ENCODE measurements at places on chromosomes 12 and 14. TPM values are rescaled to one million over a fixed set of nuclear protein-coding genes. Genes with fewer than 3 reads are reported as not detected.

RASSF3 gene
- 4.8 TPM for polyA plus RNA-seq

MAX gene
- polyA plus RNA-seq = 43.0 TPM

TAS2R19 gene
- not detected for polyA plus RNA-seq

NELL2 gene
- polyA plus RNA-seq = 3.3 TPM

RPGRIP1 gene
- polyA plus RNA-seq = 0.31 TPM

ANO4 gene
- polyA plus RNA-seq = 1.00 TPM

ZDHHC22 gene
- polyA plus RNA-seq = 0.10 TPM

REM2 gene
- 2.7 TPM for polyA plus RNA-seq

CLEC4A gene
- polyA plus RNA-seq = 0.65 TPM

KRR1 gene
- 36.8 TPM for polyA plus RNA-seq

KRT1 gene
- not detected for polyA plus RNA-seq

B3GNT4 gene
- 2.2 TPM for polyA plus RNA-seq

HVCN1 gene
- polyA plus RNA-seq = 3.8 TPM

C14orf39 gene
- 4.2 TPM for polyA plus RNA-seq

ESRRB gene
- 6.6 TPM for polyA plus RNA-seq

PLEKHG7 gene
- not detected for polyA plus RNA-seq

CIROP gene
- not detected for polyA plus RNA-seq

HOTAIR gene
- polyA plus RNA-seq = not detected

CCDC184 gene
- polyA plus RNA-seq = not detected

LRRK2 gene
- polyA plus RNA-seq = 6.4 TPM

GPRC5D gene
- polyA plus RNA-seq = not detected

VWF gene
- not detected for polyA plus RNA-seq

Measured in cardiac muscle cell (in vitro differentiated cells and primary cell).